ENCODE measurements at places on chromosomes 3 and 15. TPM values are rescaled to one million over a fixed set of nuclear protein-coding genes. Genes with fewer than 3 reads are reported as not detected.

KLHL40 gene
- total RNA-seq = 0.12 TPM

A4GNT gene
- 0.34 TPM for total RNA-seq

ADAM10 gene
- 438 TPM for total RNA-seq

FAM219B gene
- 117 TPM for total RNA-seq

WDR49 gene
- total RNA-seq = 0.48 TPM

SPRED1 gene
- 9.2 TPM for total RNA-seq

NR1I2 gene
- 1.4 TPM for total RNA-seq

DNA sequence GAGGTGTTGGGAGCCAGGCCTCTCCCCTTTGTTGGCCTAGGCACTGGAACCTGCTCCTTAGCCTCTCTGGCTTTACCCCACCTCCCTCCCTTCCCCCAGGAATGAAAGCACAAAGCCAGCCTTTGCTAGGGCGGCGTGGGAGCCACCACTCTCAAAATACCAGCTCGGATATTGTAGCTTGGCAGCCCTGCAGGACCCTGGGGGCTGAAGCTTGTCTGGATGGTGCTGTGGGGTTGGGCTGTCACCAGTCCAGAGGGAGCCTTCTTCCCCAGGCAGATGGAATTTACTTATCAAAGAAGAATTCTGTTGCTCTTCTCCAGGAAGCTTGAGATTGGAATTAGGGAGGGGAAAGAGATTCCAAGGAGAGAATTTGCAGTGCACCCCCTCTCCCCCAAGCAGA lies 14.9 kb upstream of the GRM2 start:
- no peak for DNase-seq

DNA sequence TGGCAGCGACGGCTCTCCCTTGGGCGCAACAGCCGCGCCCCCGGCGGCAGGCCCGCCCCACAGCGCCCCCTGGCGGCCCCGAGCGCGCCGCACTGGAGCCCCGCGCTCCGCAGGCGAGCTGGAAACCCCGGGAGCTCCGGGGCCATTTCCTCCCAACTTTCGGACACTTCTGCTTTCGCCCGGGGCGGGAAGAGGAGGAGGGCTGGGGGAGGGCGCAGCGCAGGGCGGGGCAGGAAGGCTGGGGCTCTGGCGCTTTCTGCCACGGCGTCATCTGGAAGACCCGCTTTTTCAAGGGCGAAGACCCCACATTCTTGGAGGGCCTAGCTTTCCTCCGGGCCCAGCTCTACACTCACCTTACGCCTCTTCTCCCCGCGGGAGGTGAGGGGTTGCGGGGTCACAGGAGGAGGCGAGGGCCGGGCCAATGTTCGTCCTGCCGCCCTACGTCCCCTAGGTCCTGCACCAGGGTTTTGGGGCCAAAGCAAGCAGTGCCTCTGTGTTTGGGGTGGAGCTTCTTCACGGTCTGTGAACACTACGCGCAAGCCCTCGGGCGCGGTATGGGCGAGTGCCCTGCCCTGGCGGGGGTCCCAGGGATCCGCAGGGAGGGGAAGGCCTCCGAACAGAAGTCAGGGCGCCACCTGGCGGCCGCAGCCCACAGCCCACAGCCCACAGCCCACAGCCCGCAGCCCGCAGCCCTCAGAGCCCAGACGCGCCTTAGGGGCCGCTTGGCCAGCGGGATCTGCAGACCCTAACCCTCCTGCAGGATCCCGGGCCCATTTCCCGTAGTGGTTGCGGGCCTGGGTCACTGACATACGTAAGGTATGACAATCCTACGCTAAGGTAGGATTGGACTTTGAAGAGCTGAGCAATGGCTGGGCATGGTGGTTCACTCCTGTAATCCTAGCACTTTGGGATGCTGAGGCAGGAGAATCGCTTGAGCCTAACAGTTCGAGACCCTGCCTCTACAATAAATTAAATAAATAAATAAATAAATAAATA lies 31.1 kb downstream of the FOXL2 start:
- peak; percentile 96 for DNase-seq

- no peak for DNase-seq
Measured at GRCh38 chr3:42133500-42134298, 42.5 kb downstream of the TRAK1 start.

DNA sequence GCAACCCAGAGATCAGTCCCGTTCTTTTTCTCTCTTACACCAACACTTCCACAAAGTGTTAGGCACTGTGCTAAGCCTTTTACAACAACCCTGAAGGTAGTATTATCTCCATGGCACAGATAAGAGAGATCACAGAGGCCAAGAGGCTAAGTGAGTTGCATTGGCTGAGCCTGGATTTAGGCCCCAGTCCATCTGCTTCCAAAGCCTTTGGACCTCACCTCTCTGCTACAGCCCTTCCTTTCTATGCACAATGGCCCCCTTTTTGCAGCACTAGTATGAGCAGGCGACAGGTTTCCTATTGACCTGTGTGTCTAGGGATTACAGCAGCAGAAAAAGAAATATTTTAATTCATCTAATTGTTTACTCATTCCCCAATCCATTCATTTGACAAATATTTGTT lies 76.2 kb downstream of the CRYGS start:
- DNase-seq = no peak

DNA sequence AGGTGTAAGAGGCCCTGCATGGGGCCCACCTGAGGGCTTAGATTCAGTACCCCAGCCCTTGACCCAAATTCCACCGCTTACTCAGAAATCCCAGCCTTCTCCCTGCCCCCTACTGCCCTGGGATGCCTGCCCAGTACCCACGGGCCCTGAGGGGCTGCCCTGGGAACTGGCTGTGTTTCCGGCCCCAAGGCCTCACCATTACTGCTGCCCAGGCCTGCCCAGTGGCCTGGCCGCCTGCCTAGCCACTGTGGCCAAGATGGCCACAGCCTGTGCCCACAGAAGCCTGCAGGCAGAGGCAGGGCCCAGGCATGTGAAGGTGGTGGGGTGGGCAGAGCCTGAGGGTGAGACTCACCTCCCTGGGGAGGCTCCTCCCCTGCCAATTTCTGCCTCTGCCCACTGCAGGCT lies 6.1 kb upstream of the PRKCD start:
- no peak for DNase-seq

DNA sequence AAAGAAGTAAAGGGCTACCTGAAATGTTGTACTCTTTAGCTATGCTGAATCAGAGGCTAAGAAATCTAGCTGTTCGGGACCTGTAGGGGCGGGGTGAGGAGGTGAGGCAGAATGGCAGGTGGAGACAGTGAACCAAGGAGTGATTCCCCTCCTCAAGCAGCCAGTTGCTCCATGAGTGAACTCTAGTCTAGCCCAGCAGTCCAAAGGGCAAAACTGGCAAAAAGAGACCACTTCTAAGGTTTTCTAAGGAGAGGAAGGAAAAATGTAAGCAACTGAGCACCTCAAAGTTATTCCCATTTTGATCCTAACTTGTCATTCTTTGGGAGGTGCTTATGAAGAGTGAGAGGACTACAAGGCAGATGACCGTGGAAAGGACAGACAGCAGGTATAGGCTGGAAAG lies 19.3 kb upstream of the TOPAZ1 start:
- no peak for DNase-seq

DNA sequence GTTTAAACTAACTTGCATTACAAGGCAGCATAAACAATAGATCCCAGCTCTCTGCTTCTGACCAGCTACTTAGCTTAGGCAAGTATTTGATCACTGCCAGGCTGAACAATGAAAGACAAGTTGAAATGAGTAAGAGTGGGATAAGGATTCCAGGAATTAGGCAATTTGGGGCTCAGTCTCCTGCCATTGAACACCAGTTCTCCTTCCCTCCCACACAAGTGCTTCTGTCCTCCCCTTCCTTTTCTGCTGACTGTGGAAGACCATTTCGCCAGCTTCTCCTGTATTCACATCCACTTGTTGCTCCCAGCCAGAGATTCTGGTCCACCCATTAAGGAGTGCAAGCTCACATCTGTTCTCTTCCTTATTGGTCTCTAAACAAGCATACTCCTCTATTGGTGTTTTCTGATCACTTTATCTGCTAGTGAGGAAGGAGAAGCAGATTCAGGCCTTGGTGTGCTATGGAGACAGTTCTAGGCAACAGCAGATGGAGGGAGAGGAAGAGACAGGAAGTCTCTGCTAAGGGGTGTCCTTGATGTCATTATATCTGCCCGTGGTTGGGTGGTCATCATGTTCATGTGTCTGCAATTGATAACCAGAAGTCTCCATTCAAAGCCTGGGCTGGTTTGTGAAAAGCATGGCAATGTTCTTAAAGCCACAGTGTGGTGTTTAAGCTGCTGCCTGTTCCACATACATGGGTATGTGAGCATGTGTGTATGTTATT lies 121.5 kb downstream of the PLCL2 start:
- DNase-seq = no peak

- no peak for DNase-seq
Measured at GRCh38 chr3:146065573-146066006, 95.4 kb downstream of the PLOD2 start.

GRCh38 chr3:149581248-149581647 lies 76.6 kb downstream of the WWTR1 start:
- DNase-seq = no peak

DNA sequence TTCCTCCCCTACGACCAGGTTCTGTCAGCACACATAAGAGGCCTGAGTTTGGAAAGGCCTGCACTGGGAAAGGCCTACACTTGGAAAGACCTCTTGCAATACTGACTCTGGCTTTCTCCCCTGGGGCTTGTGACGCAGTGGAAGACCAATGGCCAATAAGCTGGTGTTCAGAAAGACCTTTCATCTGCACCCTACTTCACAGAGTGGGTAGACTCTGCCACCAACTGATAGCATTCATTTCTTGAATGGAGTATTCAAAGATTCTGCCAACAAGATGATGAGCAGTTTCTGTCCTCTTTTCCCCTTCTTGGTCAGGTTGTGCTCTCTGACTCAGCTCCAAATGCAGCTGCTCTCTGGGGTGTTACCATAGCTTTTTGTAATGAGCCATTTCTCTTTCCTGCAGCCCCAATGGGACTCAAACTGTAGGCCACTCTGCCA lies 48.8 kb downstream of the TIPARP start:
- DNase-seq = no peak

- DNase-seq = no peak
Measured at GRCh38 chr3:146747928-146748327, 142.8 kb upstream of the PLSCR5 start.

DNA sequence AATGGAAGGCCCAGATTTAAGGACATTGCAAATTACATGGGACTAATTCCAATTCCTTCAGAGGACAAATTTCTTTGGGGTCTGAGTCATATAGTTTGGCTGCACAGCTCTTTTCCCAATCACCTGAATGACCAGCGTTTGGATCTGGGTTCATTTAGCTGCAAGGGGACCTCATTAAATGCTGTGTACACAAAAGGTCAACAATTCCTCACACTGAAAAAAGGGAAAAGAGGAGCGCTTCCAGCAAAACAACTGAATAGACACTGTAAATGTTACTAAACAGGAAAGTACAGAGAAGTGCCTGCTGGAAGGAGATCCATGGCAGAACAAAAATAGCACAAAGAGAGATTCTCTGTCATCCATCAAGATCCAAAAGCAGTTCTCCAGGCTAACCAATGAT lies 356.0 kb upstream of the LMCD1 start:
- no peak for DNase-seq

DNA sequence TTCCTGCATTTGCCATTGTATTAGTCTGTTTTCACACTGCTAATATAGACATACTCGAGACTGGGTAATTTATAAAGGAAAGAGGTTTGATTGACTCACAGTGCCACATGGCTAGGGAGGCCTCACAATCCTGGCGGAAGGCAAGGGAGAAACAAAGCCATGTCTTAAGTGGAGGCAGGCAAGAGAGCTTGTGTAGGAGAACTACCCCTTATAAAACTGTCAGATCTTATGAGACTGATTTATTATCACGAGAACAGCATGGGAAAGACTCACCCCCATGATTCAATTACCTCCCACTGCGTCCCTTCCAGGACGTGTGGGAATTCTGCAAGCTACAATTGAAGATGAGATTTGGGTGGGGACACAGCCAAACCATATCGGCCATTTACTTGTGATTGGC lies 27.8 kb downstream of the YEATS2 start:
- no peak for DNase-seq

DNA sequence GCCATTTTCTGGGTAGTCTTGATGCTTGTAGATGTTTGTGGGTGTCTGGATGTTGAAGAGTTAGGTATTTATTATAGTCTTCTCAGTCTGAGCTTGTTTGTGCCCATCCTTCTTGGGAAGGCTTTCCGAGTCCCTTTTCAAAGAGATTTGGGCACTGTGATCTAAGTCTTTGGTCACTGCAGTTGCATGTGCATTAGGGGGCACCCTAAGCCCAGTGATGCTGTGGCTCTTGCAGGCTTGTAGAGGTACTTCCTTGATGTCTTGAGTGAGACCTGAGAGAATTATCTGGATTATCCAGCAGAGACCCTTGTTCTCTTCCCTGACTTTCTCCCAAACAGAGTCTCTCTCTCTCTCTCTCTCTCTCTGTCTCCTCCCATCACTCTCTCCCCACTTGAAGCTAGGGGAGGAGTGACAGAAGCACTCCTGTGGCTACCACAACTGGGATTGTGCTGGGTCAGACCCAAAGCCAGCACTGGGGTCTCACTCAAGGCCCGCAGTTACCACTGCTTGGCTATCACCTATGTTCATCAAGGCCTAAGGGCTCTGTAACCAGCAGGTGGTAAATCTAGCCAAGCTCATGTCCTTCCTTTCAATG lies 68.5 kb downstream of the TMCO5A start:
- no peak for DNase-seq

- DNase-seq = no peak
Measured at GRCh38 chr3:175749981-175750380, 890.8 kb downstream of the NAALADL2 start.

DNA sequence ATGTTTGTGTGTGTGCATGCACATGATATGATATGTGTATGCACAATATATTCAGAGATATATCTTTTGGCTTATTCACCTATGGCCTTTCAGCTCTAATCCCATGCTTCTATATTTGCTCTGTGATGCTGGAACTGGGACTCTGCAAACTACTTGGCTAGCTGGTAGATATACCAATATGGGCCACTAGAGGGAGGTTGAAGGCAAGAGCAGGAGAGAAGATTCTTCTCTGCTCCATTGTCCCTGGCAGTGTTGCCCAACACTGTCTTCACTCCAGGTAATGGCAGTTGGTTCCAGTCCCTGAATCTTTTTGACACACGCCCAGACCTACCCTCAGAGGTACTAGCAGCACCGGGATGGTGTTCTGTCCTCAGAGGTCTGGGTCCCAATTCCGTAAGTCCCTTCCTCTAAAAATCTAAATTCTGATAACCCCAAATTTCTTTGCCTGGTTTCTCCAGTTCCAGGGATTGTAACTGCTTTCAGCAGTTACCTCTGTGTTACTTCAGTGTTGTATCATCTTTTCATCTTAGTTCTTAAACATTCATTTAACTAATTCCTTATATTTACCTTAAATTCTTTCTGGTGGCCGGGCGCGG lies 44.7 kb downstream of the GTPBP8 start:
- DNase-seq = no peak

DNA sequence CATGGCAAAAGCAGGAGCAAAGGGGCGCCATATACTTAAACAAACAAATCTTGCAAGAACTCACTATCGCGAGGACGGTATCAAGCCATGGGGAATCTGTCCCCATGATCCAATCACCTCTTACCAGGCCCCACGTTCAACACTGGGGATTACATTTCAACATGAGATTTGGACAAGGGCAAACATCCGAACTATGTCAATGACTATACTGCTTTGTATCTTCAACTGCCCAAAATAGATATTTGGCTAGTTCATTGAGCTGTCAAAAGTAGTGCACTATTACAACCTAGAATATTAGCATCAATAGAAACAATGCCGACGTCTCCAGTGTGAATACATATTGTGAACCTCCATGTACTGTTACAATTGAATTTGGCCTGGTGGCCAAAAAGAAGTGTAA lies 760.4 kb downstream of the MCTP2 start:
- no peak for DNase-seq

All from type B pancreatic cell (in vitro differentiated cells).